NCI-H774 (cell line): ENCODE measurements at places on chromosomes 1 and 21.

DNA sequence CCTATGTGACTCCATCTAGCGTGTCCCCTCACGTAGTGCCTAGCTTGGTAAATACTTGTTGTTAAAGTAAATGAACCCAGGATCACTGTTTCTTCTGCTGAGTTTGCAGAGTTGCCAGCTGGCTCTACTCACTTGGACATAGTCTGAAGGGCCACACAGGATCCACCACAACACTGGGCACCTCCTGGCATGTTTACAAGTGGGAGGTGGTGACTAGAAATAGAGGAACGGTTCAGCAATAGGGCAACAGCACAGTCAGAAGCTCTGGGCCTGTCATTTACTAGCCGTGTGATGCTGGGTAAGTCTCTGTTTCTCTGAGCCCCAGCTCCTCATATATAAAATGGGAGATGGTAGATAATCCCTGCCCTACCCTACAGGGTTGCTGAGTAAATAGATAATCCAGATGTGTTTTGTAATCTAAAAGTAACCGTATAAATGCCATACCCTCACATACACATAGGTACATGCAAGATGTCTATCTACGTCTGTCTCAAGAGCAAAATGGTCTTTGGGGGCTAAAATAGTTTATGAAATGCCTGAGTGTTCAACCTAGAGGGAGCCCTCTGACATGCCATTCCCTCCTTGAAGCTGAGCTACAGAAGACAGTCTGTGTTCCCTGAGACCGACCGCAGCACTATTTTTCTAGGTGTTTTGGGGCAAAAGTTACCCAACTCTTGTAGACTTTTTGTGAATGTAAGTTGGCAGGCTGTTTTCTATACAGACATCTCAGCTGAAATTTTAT lies 20.5 kb downstream of the RNF220 start:
- no peak for DNase-seq

DNA sequence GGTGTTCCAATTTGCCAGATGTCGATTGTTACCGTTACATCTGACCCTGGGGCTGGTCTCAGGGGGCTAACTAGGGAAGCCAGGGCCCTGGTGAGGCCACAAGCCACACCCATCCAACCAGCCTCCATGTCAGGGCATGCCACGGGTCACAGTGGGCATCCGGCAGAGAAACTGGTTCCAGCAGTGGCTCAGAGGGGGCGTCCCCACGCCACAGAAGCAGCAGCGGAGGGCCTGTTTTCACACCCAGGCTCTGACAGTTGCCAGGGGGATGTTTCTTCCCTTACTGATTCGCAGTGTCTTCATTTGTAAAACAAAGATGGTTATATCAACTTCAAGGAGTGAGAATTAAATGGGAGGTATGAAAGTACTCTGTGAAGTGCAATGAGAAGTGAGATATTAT lies 75.0 kb upstream of the COX20 start:
- DNase-seq, result no peak

- no peak for DNase-seq
Measured at GRCh38 chr1:221337106-221337505, 404.8 kb downstream of the DUSP10 start.

DNA sequence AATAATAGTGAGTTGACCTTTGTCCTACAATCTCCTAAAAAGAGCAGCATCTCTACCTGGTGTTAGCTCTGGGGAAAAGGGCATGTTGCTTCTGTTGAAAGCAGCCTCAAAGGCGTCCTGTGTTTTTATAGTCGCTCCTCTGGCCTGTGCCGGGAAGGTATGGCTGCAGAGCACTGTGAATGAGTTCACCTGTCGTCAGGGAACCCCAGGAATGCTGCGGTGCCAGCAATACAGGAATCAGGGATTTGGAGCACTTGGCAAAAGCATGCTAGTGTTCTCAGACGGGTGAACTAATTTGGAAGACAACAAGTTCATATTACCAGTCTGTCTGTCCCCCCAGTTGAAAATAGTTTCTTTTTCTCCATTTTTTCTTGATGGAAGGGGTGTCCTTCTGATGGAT lies 60.3 kb upstream of the PGD start:
- DNase-seq, result no peak

DNA sequence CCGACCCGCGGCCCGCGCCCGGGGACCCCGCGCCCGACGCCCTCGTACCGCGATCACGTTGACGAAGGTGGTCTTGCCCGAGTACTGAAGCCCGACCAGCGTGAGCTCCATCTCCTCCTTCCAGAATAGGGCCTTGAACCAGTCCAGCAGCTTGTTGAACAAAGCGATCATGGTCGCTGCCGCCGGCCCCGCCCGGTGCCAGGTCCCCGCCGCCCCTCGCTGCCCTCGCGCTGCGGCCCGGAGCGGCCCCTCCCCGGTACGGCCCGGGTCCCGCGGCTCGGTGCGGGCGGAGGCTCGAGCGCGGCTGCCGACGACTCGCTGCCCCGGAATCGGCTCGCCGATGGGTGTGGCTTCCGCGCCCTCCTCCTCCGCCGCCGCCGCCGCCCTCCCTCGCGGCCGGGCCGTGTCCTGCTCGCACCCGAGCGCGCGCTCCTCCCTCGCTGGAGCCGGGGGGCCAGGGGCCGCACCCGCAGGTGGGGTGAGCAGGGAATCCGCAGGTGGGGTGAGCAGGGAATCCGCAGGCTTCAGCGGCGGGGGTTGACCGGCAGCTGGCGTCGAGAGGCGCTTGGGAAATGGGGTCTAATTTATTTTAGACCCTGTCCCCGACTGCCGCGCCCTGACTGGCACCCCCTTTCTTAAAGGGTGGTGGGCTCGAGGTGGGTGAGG lies at the start of gene ARL8A:
ARL8A (minus strand) TSS at position 336 of the 666 bp plus-strand sequence; CDS start at position 171, 165 bp downstream.
- DNase-seq, result peak; percentile 59
